Bronchial epithelial cell (primary cell): ENCODE measurements at places on chromosomes 12 and 14. TPM values are rescaled to one million over a fixed set of nuclear protein-coding genes. Genes with fewer than 3 reads are reported as not detected.

Gene GRIN2B
- total RNA-seq = under 0.01 TPM in 2 replicates

Gene TTC9
- 5.3 and 9.7 TPM in 2 replicates for total RNA-seq

DNA sequence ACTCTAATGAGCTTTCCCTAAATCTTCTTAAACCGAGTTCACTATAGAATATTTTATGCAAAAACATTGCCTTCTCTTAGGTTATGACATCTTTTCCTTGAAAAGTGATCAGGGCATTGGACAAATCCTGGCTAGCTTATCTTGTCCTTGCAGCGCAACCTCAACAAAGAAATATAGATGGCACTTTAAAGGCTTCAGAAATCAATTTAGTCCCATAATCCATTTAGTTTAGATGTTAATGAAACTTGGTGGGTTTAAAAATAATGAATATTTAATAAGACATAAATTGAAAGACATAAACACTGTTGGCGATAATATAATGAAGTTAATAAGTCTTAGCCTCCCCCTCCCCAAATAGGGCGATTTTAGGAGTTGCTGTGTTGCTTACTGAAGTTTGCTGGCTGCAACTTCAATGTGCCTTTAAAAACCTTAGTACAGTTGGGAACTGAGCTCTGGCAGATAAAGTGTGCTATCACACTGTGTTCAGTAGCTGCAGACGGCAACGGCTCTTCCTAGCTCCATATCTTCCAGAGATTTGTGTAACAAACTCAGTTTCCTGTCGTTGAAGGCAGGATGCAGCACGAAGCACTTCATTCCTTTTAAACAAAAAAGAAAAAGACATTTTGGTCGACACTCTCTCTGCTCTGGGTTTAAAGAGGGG is 19.5 kb downstream of the PLXNC1 start:
- DNase-seq = no peak

DNA sequence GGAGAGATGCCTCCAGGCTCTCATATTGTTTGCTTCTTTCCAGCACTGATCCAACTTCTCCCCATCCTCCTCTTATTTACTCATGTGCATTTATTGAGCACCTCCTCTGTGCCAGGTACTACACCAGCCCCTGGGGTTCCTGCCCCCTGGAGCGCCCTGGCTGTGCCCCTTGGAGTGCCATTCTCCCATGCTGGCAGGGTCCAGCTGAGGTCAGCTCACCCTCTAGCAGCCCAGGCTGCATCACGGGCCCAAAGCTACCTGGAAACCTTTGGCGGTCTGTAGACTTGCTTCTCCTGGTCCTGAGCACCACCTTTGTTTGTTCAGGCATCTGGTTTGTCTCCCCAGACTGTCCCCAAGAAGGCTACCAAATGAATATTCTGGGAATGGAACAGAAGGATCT is 67.0 kb downstream of the ADCK1 start:
- DNase-seq = no peak
